ENCODE measurements at places on chromosomes 16 and 17.

- DNase-seq: no peak
Measured at GRCh38 chr17:29563816-29564215, 3.0 kb downstream of the ABHD15 start.

- DNase-seq: no peak
Measured at GRCh38 chr16:65782611-65783600, 583.6 kb upstream of the CDH5 start.

DNA sequence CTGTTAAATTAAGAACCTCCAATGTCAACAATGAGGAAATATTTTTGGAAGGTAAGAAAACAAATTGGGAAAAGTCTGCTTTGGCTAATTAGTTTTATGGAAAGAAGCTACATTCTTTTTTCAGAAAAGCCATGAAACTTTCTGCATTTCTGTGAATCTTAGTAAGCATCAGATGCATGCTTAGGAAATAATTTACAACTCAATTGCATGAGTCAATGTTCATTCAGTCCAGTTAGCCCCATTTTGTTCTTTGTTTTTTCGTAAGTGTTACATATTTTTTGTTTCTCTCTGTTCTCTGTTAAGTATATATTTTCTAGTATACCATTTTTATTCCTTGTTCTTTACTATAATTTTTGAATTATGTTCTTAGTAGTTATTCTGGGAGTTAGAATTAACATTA lies 195.2 kb upstream of the KIF2B start:
- no peak for DNase-seq

DNA sequence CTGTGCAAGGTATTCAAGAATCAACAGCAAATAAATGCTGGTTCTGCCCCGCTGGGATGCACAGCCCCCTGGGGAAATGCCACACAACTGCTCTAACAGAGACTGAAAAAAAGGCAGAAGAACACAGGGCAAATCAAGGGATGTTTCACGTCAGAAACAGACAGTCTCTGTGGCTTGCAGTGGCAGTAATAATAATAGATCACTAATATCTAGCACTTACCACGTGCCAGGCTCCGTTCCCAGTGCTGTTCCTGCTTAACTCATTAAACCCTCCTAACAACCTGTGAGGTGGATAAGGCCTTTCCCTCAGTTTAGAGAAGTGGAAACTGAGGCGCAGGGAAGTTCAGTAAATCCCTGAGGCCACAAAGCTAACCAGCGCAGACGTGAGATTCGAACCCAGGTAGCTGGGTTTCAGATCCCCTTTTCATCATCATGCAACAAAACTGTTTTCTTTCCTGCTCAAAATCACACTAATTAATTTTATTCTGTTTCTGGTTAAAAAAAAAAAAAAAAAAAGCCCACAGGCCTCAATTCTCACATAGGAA lies 36.7 kb downstream of the ARHGAP17 start:
- DNase-seq: no peak

DNA sequence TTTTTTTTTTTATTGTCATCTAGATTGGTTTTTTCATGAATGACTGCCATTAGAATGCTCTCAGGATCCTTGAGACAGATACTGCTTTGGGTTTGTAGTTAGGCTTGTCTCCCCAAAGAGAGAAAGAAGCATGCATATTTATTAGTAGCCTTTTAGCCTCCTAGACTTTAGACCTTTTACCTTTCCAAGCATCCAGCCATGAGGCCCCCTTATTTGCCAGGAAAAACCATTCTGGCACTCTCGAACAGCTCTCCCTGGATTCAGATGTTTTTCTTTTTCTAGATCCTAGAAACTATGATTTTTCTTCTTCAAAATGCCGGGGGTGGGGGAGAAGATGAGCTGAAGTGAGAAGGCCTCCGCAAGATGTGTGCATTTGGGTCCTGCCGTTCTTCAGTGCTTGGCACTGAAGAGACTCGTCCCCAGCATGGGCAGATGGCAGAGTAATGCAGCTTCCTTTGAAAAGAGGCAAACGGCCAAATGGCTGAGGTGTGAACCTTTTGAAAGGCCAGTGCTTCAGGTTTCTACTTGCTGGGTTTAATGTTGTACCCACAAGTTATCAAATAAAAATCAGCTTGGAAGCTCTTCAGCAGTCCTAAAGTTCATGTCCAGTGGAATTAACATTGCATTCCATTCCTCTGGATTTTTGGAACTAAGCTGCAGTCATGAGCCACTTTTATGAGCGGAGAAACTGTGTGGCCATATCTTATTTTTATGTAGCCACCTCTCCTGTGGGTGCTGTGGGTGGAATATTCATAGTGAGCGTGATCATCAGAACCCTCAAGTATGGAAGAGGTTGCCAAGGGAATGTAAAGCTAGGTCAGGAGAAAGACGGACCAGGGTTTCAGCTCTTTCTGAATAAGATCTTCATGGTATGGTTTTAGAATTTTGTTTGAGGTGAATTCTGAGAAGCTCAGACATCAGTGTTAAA lies 7.2 kb downstream of the SOCS7 start:
- DNase-seq: no peak

DNA sequence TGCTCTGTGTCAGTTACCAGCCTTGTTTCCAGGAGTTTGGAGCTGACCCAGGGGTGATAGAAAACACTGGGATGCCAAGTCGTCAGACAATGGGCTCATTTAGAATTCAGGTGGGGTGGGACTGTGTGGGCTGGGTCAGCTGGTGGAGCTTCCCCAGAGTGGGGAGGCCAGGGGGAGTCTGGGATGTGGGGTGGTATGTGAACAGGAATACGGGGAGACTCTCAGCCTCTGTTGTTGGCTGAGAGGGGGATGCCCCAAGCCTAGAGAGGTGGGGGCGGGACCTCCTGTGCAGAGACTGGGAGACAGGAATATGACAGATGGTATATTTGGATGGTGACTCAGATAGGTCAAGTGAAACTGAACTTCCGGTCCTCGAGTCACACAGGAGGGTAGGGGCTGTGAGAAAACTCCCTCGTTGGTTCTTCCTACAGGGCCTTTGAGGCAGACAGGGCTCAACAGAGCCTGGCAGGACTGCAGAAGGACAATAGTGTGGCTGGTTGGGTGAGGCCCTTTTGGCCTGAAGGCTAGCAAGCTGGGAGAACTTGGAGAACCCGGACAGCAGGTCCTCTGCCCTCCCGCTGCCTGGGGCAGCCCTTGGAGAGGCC lies 23.7 kb downstream of the CDH1 start:
- no peak for DNase-seq

DNA sequence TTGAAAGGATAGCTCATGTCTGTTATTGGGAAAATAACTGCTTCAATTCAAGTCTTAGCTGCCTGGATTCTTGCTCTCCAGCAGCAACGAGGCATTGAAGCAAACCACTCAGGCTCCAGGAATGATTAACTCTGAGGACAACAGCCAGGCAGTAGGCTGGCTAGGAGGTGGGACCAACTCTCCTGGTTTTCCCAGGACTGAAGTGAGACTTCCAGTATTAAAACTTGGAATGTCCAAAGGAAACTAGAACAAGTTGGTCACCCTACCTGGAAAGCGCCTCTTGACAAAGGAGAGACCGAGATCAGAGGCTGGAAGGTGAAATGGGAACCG lies 100.7 kb downstream of the SALL1 start:
- no peak for DNase-seq

DNA sequence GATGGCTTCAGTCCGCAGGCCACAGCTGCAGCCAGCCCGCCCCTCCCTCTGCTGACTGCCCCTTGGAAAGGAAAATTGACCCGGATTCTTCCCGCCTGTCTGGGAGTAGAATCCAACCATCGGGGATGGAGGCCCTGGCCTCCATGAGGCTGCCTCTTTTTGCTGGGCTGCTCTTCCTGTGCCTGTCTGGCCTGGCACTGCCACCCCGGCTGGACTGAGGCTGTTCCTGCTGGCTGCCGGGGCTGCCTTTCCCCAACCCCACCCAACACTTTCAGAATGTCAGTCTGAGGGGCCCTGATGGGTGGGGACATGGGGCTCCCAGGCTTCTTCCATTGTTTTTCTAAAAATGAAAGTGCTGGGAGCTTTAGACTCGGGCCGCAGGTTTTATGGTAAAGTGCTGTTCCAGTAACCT lies 7.3 kb downstream of the BAHCC1 start:
- DNase-seq: no peak

GRCh38 chr16:50826797-50827316 lies 85.0 kb downstream of the CYLD start:
- DNase-seq: no peak

All from AG04450 (cell line).